A549 treated with RU486 at 1 μM for 4 hours (cell line): ENCODE measurements at places on chromosomes 7 and 10. TPM values are rescaled to one million over a fixed set of nuclear protein-coding genes. Genes with fewer than 3 reads are reported as not detected.

FGF8 gene
- total RNA-seq: 0.22 TPM in 1 of 5 replicates, not detected in the others

SUGCT gene
- total RNA-seq: 0.67 to 1.8 TPM (median 1.2 TPM) in 5 replicates

ANKRD26 gene
- total RNA-seq: 0.98 to 4.0 TPM (median 2.9 TPM) in 5 replicates

FAM171A1 gene
- 23.5 to 27.8 TPM (median 24.9 TPM) in 5 replicates for total RNA-seq

SPACDR gene
- 0.21 to 0.98 TPM (median 0.66 TPM) in 5 replicates for total RNA-seq

PKD2L1 gene
- total RNA-seq: 0.07 TPM in 1 of 5 replicates, not detected in the others

KEL gene
- total RNA-seq: not detected in 5 replicates

H2BK1 gene
- not detected in 5 replicates for total RNA-seq

CC2D2B gene
- 0.14 TPM in 2 of 5 replicates, not detected in the others for total RNA-seq

PRPS1L1 gene
- not detected in 5 replicates for total RNA-seq

PIP gene
- 0.28 TPM in 1 of 5 replicates, not detected in the others for total RNA-seq

CALHM1 gene
- total RNA-seq: not detected in 5 replicates

C10orf53 gene
- not detected in 5 replicates for total RNA-seq

TEX36 gene
- not detected in 5 replicates for total RNA-seq

ANK3 gene
- total RNA-seq: 0.35 to 0.77 TPM (median 0.38 TPM) in 5 replicates

FKBP14 gene
- total RNA-seq: 6.6 to 10.3 TPM (median 10.1 TPM) in 5 replicates

SPDYE16 gene
- total RNA-seq: not detected in 5 replicates

ZNF239 gene
- total RNA-seq: 2.1 to 2.3 TPM (median 2.2 TPM) in 5 replicates

ZFAND2A gene
- 49.7 to 60.5 TPM (median 58.4 TPM) in 5 replicates for total RNA-seq

KLLN gene
- total RNA-seq: 0.39 to 0.54 TPM (median 0.47 TPM) in 5 replicates

UPK3BL2 gene
- total RNA-seq: 1.6 to 2.3 TPM (median 2.0 TPM) in 5 replicates
